ENCODE measurements at places on chromosomes 11 and 22. TPM values are rescaled to one million over a fixed set of nuclear protein-coding genes. Genes with fewer than 3 reads are reported as not detected.

- no peak for DNase-seq
These were observed 19.1 kb upstream of the OOSP1 start for GRCh38 chr11:59918987-59919589.

- DNase-seq = no peak
These were observed 708.9 kb upstream of the CCDC179 start for GRCh38 chr11:23569134-23569533.

- no peak for DNase-seq
These were observed 42.6 kb upstream of the TEAD1 start for GRCh38 chr11:12631651-12632050.

DNA sequence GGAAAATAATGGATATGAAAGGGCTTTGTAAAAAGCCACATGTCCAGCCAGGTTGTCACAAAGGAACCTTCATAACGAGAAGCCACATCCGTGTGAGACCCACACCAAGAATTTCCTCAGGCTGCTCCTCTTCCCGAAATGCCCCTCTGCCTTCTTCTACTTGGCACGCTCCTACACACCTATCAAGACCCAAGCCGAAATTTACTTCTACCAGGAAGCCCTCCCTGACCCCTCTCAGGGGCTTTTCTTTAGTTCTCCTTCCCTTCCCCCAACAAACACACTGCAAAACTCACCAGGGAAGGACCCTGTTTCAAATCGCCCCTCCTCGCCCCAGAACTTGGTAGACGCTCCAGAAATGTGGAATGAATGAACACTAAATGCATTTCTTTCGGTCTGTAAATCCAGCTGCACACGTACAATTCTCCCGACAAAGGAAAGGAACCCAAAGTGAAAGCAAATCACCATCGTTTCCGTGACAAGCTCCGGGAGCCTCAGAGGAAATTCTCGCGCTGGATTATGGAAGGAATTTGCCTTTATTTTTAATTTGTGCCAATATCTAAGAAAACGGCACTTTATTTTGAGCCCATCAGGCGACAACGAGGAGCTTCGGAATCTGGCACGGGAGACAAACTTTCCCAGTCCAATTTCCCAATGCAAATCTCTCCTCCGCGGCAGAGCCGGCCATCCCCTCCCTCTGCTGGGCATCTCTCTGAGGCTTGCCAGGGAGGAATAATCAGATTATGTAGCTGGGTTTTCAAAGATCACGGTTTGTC is 13.2 kb upstream of the SHISAL1 start:
- DNase-seq = no peak

GRCh38 chr11:31974366-31975136 is 116.3 kb upstream of the RCN1 start:
- DNase-seq = no peak

TRIM6 gene
- 6.1 TPM for total RNA-seq

GRCh38 chr11:101211407-101211975 is 81.9 kb upstream of the PGR start:
- DNase-seq = no peak

LBHD1 gene
- 6.0 TPM for total RNA-seq

DNA sequence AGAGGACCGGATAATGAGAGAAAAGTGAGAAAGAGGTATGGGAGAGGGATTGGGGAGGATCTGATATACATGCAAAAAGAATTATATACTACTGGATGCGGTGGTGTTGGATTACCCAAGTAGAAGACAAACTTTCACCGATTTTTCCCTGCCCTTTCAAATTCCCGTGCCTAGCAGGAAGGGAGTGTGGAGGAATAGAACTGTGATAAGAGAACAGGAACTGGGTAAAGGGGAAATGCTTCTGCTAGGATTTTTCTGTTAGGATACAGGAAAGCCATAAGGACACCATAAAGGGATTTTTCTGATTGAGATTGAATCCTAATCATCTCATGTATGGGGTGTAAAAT is 480 bp upstream of the MTMR2 start:
- no peak for DNase-seq

DNA sequence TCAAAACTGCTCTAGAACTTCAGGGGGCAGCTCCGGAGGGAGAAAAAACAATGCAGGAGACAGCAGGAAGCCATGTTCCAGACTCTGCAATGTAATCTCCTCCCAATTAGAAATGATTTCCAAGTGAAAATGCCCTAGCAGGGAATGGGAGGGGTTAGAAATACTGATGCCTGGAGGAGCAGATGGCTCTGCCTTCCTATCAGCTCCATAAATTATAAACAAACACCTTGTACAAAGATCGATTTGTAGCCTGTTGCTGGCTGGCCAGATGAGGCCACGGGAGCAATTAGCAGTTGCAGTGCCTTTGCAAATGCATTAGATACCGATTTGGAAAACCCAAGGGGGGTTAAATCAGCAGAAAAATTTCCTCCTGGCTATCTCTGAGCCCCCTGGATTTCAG is 46.6 kb upstream of the CHRM4 start:
- no peak for DNase-seq

DNA sequence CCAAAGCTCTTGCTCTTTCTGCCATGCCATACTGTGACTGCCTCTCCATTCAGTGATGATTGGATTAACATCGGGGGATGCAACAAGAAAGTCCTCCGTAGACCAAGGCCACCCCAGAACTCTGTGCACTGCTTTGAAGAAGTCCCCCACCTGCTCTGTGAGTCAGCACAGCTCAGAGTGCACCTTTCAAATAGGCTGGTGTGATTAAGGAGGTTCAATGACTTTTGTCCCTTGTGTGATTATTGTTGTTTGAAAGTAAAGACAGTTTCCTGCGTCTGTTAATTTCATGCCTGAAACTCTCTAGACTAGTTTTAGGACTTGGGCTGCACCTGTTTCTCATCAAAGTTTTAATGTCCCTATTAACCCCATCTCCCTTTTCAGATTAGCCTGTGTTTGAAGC is 33.0 kb upstream of the DBX1 start:
- no peak for DNase-seq

- no peak for DNase-seq
These were observed 112.0 kb downstream of the PLEKHA7 start for GRCh38 chr11:16902182-16902581.

DNA sequence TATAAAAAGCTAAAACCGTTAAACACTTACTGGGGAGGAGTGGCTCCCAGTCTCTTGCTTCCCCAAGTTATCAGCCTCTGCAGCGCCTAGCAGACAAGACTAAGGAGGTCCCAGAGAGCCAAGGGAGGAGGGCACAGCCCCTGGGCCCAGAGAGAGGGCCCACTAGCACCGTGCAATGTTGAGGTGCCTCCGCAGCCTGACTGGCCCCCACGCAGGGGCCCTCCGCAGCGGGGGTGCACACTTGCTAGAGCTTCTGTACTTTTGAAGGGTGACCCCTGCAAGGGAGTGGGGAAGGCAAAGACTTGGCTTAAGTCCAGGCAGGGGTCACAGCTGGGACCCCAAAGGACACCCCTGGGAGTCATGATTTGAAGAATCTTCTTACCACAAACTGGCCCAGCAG is 98.0 kb downstream of the ADAMTS15 start:
- no peak for DNase-seq

DNA sequence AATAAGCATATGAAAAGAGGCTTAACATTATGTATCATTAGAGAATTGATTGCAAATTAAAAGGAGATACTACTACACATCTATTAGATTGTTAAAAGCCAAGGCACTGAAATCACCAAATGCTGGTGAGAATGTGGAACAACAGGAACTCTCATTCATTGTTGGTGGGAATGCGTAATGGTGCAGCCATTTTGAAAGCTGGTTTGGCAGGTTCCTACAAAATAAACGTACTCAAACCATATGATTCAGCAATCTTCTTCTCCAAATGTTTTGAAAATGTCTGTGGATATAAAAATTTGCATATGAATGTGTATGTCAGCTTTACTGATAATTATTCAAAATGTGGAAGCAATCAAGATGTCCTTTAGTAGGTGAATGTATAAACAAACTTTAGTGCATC is 176.4 kb upstream of the PLET1 start:
- no peak for DNase-seq

ART5 gene
- total RNA-seq = 3.3 TPM

MMP8 gene
- 0.33 TPM for total RNA-seq

GRCh38 chr11:26276798-26277424 is 55.0 kb upstream of the ANO3 start:
- no peak for DNase-seq

DNA sequence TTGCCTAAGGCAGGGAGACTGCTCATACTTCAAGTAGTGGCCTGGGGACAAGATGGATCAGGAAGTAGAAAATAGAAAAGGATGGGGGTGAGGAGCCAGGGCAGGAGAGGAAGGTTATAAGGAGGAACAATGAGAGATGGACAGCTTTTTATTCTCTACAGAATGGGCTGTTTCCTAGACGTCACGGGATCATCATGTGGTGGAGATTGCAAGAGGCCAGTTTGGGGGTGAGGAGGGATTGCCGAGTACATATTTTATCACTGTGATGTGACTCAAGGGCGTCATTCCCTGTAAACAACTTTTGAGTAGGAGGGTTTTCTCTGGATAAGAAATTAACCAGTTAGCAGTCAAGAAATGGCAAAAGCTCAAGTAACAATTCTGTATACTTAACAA is 406.3 kb downstream of the ETS1 start:
- no peak for DNase-seq

- no peak for DNase-seq
These were observed 61.6 kb downstream of the C22orf31 start for GRCh38 chr22:28999919-29000556.

OR8I2 gene
- not detected for total RNA-seq

- no peak for DNase-seq
These were observed 412.5 kb downstream of the FAM181B start for GRCh38 chr11:82321206-82321605.

- no peak for DNase-seq
These were observed 88.7 kb upstream of the CHRM4 start for GRCh38 chr11:46480166-46480726.

CEND1 gene
- total RNA-seq = not detected

DNA sequence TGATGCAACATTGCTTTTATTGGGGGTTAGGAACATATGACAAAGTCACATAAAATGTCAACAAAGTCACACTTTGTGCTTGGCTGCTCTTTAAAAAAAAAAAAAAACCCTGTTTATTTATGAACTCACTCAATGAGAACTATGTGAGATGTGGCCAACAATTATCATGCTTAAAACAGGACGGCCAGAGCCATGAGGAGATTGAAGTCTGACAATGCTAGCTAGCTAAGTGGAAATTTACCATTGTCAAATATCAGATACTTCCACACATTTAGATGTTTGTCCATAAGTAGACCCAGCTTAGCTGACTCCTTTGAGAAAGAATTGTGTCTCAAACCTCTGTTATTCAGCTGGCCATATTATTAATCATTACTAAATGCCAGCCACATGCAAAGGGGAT is 26.9 kb downstream of the BLID start:
- DNase-seq = no peak

- no peak for DNase-seq
These were observed 16.6 kb upstream of the MS4A6E start for GRCh38 chr11:60310407-60310998.

DNA sequence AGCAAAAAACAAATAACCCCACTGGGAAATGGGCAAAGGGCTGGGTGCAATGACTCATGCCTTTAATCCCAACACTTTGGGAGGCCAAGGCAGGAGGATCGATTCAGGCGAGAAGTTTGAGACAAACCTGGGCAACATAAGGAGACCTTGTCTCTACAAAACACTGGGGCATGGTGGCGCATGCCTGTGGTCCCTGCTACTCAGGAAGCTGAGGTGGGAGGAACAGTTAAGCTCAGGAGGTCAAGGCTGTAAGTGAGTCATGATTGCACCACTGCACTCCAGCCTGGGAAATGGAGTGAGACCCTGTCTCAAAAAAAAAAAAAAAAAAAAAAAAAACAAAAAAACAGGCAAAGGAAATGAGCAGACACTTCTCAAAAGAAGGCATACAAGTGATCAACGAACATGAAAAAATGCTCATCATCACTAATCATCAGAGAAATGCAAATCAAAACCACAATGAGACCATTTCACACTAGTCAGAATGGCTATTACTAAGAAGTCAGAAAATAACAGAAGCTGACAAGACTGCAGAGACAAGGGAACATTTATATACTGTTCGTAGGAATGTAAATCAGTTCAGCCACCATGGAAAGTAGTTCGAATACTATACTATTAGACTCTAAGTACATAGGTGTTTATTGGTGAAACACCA is 48.2 kb upstream of the SMCO4 start:
- no peak for DNase-seq

PKNOX2 gene
- 0.32 TPM for total RNA-seq

DNA sequence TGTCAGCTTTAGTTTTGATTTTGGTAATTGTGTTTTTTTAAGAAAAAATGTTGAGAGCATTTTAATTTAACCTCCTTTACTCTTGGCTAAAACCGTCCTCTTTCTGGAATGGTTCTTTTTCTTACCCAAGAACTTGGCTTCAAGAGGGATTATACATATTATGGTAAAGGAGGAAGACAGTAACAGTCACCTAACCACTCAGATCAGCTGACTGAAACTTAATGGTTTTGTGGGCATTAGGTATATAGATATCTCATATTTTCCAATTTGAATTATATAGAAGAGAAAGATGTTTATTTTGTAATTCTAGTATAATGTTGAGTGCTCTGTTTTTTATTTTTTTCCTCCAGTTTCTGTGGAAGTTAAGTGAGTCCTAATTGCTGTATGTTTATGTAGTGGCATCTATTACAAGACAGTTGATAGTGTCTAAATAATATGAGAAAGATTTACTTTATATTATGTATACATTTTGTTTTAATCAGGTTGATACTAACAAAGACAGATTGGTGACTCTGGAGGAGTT is 36.6 kb upstream of the NCR3LG1 start:
- DNase-seq = no peak

REXO2 gene
- 108 TPM for total RNA-seq

- peak; percentile 54 for DNase-seq
These were observed 70.2 kb upstream of the EED start for GRCh38 chr11:86174101-86175046.

- no peak for DNase-seq
These were observed 3.8 kb downstream of the DGCR2 start for GRCh38 chr22:19118329-19118880.

DNA sequence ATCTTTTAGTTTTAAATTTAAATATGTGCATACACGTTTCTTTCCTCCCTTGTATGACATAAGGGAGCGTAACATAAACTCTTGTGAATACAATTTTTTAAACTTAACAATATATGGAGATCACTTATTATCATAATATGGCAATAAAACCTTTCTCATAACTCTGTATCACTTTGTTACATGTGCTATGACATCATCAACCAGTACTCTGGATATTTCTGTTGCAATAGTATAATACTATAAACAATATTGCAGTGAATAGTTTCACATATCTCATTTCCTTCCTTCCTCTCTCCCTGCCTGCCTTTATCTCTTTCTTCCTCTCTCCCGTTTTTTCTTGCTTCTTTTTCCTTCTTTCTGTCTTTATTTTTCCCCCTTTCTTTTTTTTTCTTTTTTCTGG is 1278.0 kb upstream of the CNTN5 start:
- DNase-seq = no peak

HTR3B gene
- not detected for total RNA-seq

WNT11 gene
- total RNA-seq = 17.7 TPM

GRCh38 chr11:83572581-83573496 is 286.7 kb upstream of the CCDC90B start:
- DNase-seq = no peak
